ENCODE measurements at places on chromosomes 11 and 22.

GRCh38 chr11:116605543-116606459 lies 167.0 kb downstream of the BUD13 start:
- no peak for DNase-seq

DNA sequence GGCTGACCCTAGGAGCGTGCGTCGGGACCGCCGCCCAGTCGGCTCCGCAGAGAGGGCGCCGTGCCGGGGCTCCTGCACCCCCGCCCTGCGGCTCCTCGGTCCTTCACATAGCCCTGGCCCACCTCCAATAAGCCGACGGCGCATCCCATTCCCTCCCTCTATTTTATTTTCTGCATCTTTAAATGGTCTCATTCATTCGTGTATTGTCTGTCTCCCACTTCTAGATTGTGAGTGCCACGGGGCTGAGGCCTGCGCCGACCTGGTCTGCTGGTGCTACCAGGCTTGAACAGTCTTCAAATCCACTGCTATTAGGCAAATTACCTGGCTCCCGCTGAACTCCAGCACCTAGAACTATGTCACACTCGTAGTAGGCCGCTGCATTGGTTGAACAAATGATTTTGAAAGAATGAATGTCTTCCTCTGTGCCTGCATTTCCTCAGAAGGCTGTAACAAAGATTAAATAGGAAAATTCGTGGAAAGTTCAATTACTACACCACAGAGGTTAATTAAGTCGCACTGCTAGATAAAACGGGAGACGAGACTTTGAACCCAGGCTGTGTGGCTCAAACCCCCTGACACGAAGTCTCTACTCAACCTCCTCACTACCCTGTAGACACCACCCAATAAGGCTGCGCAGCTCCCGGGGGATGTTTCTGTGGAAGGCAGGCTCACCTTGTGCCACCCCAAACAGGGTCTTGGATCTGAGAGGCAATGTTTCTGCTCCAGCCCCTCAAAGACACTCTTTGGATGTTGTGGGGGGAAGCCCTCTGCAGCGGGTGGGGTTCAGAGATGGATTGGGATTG lies 1.2 kb upstream of the PPP1R14B start:
- DNase-seq: no peak

DNA sequence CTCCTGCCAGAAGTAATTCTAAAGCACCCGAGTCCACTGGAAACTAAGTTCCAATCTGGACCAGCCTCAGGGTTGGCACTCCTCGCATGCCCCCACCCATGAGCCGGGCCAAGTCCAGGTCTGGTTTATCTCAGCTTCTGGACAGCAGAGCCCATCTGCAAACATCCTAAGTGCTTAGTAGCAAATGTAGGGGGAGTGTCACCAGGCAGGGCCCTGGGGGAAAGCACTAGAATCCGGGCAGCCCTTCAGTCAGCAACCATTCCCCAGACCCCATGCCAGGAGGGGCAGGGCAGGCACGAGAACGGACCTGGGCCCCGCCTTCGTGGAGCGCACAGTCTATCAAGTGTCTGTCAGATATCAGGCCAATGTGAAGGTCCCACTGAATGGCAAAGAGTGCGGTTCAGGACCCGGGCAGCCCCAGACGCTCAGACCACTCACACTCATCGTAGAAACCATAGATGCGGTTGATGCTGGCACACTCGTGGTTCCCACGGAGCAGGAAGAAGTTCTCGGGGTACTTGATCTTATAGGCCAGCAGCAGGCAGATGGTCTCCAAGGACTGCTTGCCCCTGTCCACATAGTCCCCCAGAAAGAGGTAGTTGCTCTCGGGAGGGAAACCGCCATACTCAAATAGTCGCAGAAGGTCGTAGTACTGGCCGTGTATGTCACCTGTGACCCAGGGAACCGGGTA lies 1.3 kb downstream of the PPP1CA start:
- no peak for DNase-seq

GRCh38 chr11:124170801-124171586 lies 12.2 kb upstream of the OR10D3 start:
- no peak for DNase-seq

DNA sequence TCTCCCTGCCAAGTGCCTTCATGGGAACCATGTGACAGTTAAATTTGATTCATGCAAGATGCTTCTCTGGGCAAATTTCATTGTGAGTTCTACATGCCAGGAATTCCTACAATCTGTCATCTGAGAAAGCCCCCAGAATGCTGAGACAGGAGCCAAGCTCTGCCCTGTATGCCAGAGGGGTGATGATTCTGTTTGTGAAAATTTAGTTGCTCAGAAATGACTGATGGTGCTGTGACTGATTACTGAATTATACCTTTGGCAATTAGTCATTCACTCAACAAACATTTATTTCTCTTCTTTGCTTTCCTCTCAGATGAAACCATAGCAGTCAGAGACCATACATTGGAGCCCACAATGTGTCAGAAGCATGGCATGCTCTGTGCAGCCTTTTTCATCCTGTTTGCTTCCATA lies 69.0 kb upstream of the ZBED5 start:
- DNase-seq: no peak

DNA sequence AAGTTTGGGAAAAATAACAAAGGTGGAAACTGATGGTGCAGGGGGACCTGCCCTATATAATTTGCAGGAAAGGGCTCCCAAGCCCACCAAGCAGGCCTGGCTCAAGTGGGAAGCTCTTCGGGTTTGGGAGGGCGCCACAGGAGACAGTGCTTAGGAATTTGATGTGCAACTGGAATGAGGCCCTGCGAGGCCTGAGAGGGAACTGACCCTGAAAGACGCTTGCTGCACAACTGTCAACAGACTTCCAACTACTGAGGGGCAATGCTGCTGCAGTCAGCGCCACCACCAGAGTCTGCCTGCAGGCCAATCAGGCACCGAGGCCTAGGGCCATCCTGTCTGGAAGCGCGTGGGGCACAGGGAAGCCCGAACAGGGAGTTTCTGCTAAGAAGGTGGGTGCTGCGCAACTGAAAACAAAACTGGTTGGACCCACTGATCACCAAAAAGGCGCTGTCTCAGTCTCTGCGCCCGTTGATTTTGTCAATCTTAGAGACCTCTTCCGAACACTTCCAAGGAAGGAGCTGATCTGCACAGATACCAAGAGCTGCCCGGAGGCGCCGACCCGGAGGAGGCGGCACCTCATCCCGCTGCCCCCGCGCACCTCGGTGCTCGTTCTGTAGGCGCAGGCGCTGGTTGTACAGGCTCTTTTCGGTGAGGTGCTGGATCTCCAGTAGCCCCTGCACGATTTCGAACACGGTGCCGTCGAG lies 667 bp downstream of the DGCR6L start:
- no peak for DNase-seq

DNA sequence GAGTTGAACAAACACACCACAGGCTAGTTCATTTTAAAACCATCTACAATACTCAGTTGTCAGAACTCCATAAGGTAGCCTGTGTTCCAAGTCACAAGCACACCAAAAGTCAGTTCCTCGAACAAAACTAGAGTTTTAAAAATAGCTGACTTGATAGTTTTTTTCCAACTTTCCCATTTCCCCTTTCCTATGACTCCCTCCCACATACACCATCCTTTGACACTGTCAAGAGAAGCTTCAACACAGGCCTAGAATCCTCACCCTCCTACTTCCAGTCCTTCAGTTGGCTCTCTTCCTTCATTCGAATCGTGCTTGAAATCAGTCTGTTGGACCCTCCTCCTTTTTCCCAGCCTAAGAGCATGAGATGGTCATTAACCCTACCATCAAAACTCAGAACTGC lies 105.7 kb upstream of the AKIP1 start:
- no peak for DNase-seq

DNA sequence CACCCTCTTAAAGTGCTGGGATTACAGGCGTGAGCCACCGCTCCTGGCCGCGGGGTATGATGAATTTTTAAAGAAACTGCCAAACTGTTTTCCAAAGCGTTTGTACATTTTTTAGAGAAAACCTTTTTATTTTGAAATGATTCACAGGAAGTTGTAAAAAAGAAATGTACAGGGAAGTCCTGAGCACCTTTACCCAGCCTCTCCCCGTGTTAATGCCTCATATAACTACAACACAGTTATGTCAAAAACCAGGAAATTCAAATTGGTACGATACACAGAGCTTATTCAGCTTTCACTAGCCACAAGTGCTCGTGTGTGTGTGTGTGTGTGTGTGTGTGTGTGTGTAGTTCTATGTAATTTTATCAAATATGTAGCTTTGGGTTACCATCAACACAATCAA lies 7.0 kb upstream of the FAM118A start:
- DNase-seq: no peak

GRCh38 chr11:126339073-126339862 lies 16.2 kb upstream of the ST3GAL4 start:
- DNase-seq: no peak

DNA sequence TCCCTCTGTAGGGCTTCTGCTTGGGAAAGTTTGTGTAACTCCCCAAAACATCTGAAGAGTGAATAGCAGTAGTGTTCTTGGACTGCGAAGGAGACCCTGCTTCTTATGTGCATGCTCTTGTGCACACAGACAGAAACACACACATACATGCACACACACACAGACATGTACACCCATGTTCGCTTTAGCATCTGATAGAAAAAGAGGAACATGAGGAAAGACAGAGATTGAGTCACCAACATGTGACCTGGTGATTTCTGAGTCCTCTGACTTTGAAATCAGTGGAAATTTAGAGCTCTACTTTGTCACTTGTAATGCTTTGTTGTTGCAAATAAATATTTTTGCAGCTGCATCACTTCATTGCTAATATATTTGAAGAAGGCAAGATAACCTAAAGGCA lies 23.8 kb downstream of the CD44 start:
- no peak for DNase-seq

- no peak for DNase-seq
These were observed 232.0 kb downstream of the CEP164 start for GRCh38 chr11:117559698-117560097.

DNA sequence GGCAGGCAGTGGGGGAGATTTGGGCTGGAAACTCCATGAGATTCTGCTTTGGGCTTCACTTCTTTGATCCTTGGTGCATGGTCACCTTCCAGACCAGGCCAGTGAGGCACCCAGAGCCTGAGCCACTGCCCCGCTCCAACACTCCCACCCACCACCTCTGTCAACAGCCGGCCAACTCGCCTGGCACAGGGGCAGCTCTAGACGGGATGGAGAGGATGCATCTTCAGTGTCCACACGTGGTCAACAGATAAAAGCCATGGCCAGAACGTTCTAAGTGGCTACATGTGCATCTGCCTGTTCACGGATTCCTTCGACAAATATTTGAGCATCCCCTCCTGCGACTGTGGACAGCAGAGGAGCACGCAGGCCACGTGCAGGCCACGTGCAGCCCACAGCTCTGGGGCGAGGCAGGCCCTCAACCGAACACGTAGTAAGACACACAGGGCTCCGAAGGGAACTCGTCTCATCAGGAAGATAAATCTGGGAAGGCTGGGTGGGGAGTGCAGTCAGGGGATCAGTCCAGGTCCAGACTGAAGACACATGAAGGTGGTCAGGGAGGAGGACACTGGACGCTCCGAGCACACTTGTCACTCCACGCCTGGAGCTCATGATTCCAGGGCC lies 1.2 kb downstream of the LRRC56 start:
- DNase-seq: no peak

DNA sequence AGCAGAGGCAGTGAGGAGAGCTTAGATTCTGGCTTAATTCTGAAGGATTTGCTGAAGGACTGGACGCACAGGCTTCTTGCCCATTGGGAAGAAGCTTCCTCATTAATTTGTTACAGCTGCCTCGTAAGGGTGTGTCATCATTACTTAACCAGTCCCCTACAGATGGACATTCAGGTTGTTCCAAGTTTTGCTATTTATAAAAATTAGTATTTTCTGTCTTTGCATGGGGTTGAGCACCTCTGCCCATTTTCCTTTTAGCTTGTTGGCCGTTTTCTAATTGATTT lies 38.1 kb downstream of the CAPN1 start:
- DNase-seq: no peak

GRCh38 chr11:43576320-43576802 lies 104.2 kb upstream of the HSD17B12 start:
- DNase-seq: no peak

GRCh38 chr11:61829806-61830205 lies 1.7 kb downstream of the FADS2 start:
- no peak for DNase-seq

GRCh38 chr11:74932797-74933196 lies 16.1 kb downstream of the XRRA1 start:
- no peak for DNase-seq

- no peak for DNase-seq
These were observed 27.0 kb upstream of the POGLUT3 start for GRCh38 chr11:108525161-108525560.

DNA sequence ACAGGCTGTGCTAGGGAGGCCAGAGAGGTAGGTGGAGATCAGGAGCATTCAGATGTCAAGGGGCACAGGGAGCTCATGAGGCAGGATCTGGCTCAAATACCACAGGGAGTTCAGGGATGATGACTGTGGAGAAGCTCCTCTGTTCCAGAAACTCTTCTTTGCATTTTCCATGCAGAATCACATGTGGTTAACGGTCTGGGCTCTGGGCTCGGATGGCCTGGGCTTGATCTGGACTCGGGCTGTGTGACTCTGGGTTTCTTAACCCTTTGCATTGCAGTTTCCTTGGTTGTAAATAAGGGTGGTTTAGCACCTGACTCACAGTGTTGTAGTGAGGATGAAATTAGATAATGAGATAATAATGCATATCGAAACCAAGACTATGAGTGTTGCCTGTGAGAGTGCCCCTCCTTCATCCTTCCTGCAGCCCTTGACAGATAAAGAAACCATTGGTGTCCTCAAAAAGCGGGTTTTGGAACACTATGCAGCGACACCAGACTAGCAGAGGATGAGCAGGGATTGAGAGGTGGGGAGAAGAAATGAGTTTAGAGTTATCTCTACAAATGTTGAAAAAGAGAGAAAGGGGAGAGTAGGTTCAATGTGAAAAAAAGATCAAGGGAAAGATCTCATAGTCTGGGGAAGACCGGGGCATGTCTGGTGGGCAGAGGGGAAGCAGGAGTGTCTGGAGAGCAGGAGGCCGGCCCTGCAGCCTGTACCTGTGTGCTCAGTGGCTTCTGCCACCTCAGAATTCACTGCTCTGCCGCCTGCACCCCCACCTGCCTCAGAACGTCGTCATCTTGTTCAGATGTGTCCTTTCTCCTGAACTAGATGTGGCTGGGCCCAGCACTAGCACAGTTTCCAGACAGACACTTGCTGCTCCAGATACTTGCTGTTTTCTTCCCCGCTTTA lies 197.8 kb upstream of the SORL1-AS1 start:
- peak; percentile 39 for DNase-seq

DNA sequence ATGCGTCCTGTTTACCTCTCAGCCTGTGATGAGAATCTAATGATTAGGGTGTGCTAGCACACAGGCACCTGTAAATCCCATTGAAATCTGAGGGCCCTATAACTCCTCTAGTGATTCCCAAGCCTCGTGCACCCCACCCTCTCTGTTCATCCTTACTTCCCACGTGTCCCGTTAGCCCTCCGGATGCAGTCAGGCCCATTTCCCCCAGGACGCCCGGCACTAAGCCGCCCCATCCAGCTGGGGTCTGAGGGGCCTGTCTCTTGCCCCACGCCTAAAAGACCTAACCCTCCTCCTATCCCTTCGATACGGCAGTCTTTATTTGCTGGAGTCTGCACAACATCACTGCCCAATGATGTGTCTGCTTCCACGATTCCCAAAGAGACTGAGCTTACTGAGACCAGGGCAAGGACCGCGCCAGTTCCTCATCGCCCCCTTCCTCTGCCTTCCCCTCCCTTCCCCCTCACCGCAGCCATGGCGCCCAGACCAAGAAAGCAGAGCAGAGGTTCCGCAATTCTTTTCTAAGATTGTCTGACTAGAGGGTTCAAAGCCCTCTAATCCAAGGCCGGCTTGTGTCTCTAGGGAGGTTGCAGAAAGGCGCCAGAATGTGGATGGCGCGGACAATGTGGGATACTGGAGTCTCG lies 1.1 kb upstream of the FADS2 start:
- no peak for DNase-seq
